ENCODE measurements at places on chromosomes 16 and 17. TPM values are rescaled to one million over a fixed set of nuclear protein-coding genes. Genes with fewer than 3 reads are reported as not detected.
A peak's percentile ranks its signal among the peaks of the same experiment; 100 is the strongest.

The KRT32 gene
- polyA plus RNA-seq = not detected

DNA sequence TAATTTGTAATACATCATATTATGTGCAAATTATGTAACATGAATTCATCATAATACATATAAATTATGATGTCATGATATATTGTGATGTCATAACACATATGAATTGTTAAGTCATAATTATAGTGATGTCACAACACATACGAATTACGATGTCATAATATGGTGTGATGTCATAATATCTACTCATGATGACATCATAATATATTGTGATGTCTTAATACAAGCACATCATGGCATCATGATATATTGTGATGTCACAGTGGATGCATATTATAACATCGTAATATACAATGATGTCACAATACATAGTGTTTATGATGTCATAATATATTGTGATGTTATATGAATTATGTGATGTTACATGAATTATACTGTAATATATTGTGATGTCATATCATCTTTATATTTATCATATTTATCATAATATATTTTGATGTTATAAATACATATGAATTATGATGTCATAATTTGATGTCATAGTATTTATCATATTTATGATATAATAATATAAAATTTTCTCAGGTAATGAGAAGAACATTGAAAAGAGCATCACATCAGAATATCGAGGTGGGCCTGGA, 1793.0 kb downstream of the TP53TG3F start:
- H3K27me3 ChIP-seq = no peaks in the 10 kb centered on the region
- DNase-seq = no peak
- H3K27ac ChIP-seq = no peak overlapping the region
- no peak overlapping the region for H3K4me3 ChIP-seq

DNA sequence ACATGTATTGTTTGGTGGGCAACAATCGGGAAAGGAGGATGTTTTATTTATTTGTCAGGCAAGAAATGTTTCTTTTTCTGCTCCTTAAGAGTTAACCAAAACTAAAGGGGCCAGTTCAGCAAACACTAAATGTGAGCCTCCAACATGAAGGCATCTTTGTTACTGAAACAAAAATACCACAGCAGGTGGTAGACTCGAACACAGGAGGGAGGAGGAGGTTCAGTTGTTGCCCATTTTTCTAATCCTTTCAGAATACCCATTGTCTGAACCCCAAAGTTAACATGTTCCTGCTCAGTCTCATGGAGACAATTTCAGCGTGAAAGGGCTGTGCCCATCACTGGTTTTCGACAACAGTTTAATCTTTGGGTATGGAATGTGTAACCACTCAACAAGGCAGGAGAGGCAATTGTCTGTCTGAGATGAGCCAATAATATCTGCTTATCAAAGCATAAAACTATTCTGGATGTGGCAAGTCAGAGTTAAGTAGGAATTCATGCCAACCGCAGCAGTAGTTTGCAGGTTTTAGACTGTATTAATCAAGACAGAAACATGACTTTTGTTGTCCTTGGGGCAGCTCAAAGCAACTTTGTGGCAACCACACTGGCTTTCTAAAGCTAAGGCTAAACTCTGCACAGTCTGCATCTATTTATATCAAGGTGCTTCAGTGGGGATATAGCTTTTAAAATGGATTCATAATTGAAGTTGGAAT, 211.7 kb downstream of the FTO start:
- no peaks in the 10 kb centered on the region for H3K36me3 ChIP-seq
- no peak overlapping the region for H3K27ac ChIP-seq
- no peak overlapping the region for H3K4me3 ChIP-seq
- H3K27me3 ChIP-seq = no peaks in the 10 kb centered on the region
- no peak for DNase-seq

DNA sequence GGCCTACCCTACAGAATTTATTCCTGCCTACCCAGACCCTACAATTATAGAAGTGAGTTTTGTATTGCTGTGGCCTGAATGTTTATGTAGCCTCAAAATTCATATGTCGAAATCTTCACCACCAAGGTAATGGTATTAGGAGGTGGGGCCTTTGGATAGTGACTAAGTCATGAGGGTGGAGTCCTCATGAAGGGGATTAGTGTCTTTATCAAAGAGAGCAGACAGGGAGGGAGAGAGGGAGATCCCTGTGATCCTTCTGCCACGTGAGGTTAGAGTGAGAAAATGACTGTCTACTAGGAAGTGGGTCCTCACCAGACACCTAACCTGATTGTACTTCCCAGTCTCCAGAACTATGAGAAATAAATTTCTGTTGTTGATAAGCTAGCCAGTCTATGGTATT, 981 bp upstream of the DUXB start:
- no peak overlapping the region for H3K4me3 ChIP-seq
- no peak overlapping the region for H3K27ac ChIP-seq
- no peaks in the 10 kb centered on the region for H3K4me1 ChIP-seq
- no peaks in the 10 kb centered on the region for H3K27me3 ChIP-seq

GRCh38 chr17:46773676-46774075, 44.8 kb downstream of the WNT3 start:
- DNase-seq = peak; percentile 56
- no peaks in the 10 kb centered on the region for H3K36me3 ChIP-seq
- no peaks in the 10 kb centered on the region for H3K4me1 ChIP-seq
- H3K4me3 ChIP-seq = no peak overlapping the region
- H3K27ac ChIP-seq = no peak overlapping the region
